ENCODE measurements at places on chromosomes 5 and 9.

GRCh38 chr5:141476132-141476911 is 556 bp downstream of the PCDHGC3 start:
- peak; percentile 34 for DNase-seq

- peak; percentile 70 for DNase-seq
These were observed 88.8 kb upstream of the PAM start for GRCh38 chr5:102666164-102666946.

- DNase-seq, result no peak
These were observed 174.9 kb upstream of the PUM3 start for GRCh38 chr9:3018691-3019230.

DNA sequence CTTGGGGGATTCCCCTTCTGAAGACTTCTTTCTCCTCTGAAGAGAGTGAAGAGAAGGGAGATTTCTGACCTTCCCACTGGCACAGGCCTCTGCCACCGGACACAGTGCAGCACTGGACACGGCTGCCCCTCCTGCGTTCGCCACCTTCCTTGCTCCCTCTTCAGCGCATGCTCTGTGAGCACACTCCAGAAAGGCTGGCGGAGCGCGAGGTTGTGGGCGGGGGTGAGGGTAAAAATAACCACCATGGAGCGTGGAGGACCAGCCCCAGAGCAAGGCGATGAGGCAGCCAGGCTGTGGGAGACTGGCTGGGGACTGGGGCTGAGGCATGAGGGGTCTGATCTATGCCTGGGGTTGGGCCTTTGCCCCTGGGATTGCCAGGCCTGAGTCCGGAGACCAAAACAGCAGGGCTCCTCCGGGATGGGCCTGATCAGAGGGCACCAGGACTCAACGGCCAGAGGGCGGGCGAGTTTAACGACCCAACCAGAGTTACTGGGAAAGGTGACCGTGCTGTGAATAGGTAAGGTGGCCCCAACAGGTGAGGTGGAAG is 97.2 kb downstream of the ROR2 start:
- DNase-seq, result no peak

- DNase-seq, result no peak
These were observed 5.6 kb downstream of the OTULINL start for GRCh38 chr5:14587150-14587549.

DNA sequence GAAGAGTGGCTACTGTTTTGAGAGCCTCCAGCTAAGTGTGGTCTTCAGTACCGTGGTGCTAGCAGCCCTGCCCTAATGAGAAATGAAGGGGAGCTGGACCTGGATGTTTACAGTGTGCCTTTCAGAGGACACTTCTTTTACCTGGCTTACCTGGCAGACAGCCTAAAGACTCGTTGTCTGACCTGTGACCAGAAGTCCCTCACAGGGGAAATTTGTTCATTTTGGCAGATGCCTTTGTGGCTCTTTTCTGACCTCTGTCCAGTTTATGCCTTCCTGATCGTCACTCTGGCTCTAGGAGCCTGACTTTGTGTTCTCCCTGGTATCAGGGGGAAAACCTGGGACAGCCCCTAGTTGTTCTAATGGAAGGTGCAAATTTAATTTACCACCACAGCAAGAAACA is 475.1 kb downstream of the DMRTA1 start:
- DNase-seq, result no peak

- peak; percentile 74 for DNase-seq
These were observed 23.7 kb downstream of the ACTL7A start for GRCh38 chr9:108885643-108886348.

DNA sequence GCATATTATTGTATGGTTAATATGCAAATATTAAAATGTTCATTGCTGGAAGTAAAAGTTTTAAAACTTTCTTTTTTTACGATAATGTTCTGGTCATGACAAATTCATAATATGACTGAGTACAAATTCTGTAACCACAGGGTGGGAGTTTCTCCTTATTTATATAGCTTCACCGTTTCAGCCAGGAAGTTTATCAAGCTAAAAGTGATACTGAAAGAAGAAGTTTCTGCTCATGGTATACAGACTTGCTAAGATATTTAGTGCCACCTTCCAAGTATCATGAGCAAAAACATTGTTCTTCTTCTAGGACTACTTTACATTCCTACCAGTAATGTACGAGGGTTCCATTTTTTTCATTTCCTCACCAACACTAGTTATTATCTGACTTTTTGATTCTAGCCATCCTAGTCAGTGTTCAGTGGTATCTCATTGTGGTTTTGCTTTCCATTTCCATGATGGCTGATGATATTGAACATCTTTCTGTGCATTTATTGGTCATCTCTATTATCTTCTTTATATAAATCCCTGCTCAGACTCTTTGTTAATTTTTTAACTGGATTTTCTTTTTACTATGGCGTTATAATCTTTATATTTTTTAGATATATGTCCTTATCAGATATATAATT is 94.2 kb upstream of the PRRC1 start:
- no peak for DNase-seq

GRCh38 chr5:143086908-143087637 is 316.4 kb downstream of the NR3C1 start:
- DNase-seq, result no peak

GRCh38 chr5:66518753-66519152 is 77.4 kb upstream of the MAST4 start:
- peak; percentile 54 for DNase-seq

- DNase-seq, result no peak
These were observed 263.3 kb downstream of the ICE1 start for GRCh38 chr5:5685737-5686136.

DNA sequence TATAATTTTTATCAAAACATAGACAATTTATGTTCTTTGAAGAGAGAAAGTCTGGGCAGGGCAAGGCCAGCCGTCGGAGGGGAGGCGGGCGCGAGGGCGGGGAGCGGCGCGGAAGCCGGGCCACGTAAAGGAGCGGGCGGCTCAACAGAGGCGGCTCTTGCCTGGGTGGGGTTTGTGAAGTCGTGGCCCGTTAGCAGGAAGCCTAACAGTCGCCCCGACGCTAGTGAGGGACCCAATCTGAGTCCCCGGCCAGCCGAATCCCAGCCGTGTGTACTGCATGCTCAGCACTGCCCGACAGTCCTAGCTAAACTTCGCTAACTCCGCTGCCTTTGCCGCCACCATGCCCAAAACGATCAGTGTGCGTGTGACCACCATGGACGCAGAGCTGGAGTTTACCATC is 1129.2 kb downstream of the CDH9 start:
- no peak for DNase-seq

GRCh38 chr5:111572561-111572960 is 60.2 kb upstream of the STARD4 start:
- no peak for DNase-seq

DNA sequence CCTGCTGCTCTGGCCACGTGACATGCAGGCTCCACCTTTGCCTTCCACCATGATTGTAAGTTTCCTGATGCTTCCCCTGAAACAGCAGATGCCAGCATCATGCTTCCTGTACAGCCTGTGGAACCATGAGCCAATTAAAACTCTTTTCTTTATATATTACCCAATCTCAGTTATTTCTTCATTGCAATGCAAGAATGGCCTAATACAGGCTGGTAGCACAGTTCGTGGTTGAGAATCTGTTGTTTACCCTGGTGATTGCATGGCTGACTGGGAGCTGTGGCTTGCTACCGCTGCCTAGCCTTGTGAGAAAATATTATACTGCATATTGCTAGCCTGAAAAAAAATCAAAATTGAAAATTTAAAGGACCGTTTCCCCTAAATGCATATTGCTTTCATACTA is 44.8 kb upstream of the PTPN3 start:
- DNase-seq, result no peak

DNA sequence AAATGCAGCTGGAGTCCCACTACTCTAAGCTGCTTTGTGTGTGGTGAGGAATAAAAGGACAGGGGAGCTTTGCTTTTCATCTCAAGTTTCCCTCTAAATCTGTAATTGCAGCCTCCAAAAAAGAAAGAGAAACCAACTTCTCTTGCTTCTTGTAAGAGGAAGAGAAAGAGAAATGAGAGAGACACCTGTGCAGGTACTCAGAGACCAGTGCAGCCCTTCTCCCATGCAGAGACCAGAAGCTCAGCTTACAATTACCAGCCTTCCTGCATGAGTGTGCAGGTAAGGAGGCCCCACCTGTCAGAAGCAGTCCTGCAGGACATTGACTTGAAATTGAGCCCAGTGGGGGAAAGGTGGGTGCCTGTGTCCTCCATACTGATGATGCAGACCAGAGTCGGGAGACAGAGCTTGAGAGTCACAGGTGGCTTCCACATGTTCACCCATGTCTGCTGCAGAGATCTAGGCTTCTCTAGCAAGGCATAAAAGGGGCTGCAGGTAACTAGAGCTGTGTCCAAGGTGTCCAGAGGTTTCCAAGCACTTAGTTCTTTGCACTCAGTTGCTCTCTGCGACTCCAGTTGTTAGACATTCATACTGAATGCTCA is 15.3 kb upstream of the MED10 start:
- no peak for DNase-seq

DNA sequence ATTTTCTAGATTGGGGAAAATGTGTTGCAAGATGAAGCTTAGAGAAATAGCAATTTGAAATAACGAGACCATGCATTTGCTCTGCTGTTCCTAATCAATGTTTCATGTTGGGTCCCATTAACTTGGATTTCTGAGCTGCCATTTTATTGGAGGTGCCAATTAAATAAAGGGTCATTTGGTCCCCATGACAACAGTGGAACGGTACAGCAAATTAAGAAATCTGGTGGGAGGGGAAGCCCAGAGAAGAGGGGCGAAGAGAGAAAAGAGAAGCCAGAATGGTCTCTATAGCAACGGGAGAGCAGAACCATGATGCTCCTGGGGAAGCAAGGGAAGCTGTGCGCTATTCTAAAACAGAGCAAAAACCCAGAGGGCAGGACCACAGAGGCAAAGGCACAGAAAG is 120.2 kb downstream of the ENTREP1 start:
- DNase-seq, result no peak

GRCh38 chr5:175712313-175712680 is 54.4 kb downstream of the HRH2 start:
- DNase-seq, result no peak

GRCh38 chr9:133998915-133999595 is 6.9 kb upstream of the VAV2 start:
- DNase-seq, result no peak

DNA sequence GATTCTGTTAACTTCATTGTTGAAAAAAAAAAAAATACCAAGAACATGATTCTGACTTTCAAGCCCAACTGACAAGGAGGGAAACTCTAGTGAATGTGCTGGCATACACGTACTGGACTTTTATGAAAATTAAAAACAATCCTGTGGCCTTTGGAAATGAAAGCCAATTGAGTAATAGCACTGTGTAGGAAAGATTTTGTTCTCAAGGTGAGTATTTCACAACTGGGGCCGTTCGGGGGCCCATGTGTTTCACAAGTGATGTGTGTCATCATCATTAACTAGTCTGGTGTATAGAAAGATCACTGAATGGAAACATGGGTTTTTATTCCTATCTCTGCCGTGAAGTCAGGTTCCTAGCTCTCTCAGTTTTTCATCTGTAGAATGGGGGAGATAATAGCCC is 605.0 kb upstream of the CLINT1 start:
- no peak for DNase-seq

GRCh38 chr9:27183701-27184100 is 74.7 kb downstream of the TEK start:
- DNase-seq, result no peak

GRCh38 chr9:135718616-135719015 is 16.6 kb downstream of the KCNT1 start:
- DNase-seq, result no peak

DNA sequence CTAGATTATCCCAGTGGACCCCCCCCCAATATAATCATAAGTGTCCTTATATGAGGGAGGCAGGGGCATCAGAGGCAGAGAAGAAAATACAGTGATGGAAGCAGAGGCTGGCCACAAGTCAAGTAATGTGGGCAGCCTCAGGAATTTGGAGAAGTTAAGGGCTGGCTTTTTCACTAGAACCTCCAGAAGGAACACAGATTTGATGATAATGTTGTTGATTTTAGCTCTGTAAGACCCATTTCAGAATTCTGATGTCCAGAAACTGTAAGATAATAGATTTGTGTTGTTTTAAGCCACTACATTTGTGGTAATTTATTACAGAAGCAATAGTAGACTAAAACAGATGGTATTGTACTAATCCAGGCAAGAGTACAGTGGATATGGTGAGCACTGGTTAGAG is 36.3 kb upstream of the LRRTM2 start:
- DNase-seq, result no peak

DNA sequence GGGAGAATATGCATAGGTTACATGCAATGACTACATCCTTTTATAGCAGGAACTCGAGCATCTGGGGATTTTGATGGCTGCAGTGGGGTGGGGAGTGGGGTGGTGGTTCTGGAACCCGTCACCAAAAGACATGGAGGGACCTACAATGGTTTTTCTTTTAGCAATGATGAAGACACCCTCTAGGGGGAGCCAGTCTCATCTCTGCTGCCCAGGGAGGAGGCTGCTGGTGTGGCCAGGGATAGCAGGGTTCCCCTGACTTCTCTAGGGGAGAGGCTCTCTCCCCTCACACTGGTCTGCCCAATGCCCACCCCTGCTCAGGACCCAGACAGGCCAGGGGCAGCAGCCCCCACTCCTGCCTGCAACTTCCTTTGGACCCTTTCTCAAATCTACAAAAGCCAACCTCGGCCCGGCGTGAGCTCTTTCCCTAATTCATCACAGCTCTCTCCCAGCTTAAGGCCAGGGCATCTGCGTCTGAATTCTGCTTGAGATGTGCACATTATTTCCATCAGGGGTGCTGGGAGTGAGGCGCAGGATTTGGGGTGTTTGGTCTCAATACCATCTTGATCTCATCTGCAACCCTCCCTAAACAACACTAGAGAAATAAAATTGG is 73.6 kb upstream of the RETREG1 start:
- no peak for DNase-seq

GRCh38 chr9:94173632-94174031 is 85.5 kb upstream of the ZNF169 start:
- DNase-seq, result no peak

GRCh38 chr5:151451626-151452520 is 4.5 kb downstream of the SLC36A1 start:
- DNase-seq, result no peak

DNA sequence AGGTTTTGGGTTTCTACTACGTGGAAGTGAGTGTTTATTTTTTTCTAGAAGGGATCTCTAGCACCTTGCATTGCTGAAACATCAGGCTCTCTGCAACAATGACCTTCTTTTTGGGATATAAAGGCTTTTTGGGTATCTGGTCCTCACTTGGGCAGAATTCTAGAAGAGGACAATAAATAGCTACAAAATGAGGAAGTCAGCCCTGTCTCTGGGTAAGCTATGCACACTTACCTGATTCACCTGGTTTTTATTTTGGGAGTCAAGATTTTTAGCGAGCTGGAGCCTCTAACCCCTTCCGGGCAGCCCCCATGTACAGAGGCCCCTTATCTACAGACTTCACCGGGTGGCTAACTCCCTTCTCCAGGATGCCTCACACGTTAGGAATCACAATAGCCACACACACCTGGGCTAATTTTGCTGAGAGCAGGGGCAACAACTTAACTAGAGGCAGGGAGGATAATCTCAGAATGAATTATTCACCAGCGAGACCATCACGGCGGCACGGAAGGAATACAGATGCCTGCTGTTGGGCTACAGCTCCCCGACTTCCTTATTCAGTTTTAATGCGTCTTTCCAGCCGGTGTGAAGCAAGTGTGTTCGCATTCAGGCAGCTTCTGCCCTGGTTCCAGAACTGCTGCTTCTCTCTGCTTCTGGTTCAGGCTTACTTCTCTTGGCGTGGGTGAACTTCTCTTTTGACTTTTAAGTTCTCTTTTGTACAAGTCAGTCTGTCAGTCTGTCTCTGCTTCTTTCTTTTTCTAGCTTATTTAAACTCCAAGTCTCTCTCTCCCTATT is 341.0 kb upstream of the PANK3 start:
- DNase-seq, result no peak
